ENCODE measurements at places on chromosomes 16 and 17. TPM values are rescaled to one million over a fixed set of nuclear protein-coding genes. Genes with fewer than 3 reads are reported as not detected.

The CSH1 gene
- 2.3 TPM for total RNA-seq

The SEPTIN12 gene
- total RNA-seq: not detected

The ARL5C gene
- 3.7 TPM for total RNA-seq

The USH1G gene
- 0.09 TPM for total RNA-seq

The PRMT7 gene
- 57.9 TPM for total RNA-seq

The SOST gene
- total RNA-seq: 0.14 TPM

DNA sequence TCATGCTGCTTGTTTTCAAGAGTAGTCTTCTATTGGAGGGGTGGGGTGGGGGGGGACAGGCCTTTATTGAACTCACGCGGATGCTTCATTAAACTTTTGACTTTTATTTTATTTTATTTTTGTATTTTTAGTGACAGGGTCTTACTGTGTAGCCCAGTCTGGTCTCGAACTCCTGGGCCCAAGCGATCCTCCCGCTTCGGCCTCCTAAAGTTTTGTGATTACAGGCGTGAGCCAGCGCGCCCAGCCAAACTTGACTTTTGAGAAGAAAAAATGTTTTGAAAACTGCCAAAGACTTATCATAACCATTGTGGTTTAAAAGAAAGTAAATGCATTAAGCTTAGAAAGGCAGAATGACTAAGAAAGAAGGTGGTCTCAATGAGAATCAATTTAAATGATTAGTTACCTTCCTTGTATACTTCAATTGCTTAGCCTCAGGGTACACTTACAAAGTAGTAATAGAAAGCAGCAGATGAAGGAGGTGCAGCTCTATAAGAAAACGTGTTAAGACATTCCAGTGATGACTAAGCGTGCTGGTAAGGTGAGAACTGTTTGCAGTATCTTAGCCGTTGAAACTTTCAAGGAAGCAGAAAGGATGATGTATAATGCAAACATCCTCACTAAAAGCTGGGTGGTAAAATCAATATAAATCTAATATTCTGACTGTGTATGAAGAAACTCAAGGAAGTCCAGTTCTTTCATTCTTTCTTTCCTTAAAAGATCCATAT is 1.2 kb downstream of the AP2B1 start:
- H3K36me3 ChIP-seq: no peaks in the 10 kb centered on the region
- no peak overlapping the region for H3K27ac ChIP-seq
- peaks cover 5% of the 10 kb centered on the region for H3K27me3 ChIP-seq

GRCh38 chr16:79800016-79800608 is 199.6 kb upstream of the MAF start:
- no peaks in the 10 kb centered on the region for H3K27me3 ChIP-seq
- no peak overlapping the region for H3K27ac ChIP-seq
- peaks cover 5% of the 10 kb centered on the region for H3K4me1 ChIP-seq
- no peak overlapping the region for H3K4me3 ChIP-seq

GRCh38 chr17:58331815-58332777 is 3.5 kb upstream of the TSPOAP1 start:
- peak overlapping the region; percentile 100 for H3K27ac ChIP-seq
- peaks cover 24% of the 10 kb centered on the region for H3K36me3 ChIP-seq
- DNase-seq: peak; percentile 97
- peak overlapping the region; percentile 98 for H3K4me3 ChIP-seq
- peaks cover 4% of the 10 kb centered on the region for H3K27me3 ChIP-seq

The COPZ2 gene
- total RNA-seq: 5.5 TPM

- H3K27ac ChIP-seq: no peak overlapping the region
- peaks cover 34% of the 10 kb centered on the region for H3K4me1 ChIP-seq
- no peaks in the 10 kb centered on the region for H3K36me3 ChIP-seq
- no peak for DNase-seq
- no peak overlapping the region for H3K4me3 ChIP-seq
Observed at GRCh38 chr17:36940313-36941264, 3.3 kb downstream of the LHX1 start.

GRCh38 chr16:53982631-53983042 is 278.7 kb downstream of the FTO start:
- no peaks in the 10 kb centered on the region for H3K4me1 ChIP-seq
- no peaks in the 10 kb centered on the region for H3K27me3 ChIP-seq

DNA sequence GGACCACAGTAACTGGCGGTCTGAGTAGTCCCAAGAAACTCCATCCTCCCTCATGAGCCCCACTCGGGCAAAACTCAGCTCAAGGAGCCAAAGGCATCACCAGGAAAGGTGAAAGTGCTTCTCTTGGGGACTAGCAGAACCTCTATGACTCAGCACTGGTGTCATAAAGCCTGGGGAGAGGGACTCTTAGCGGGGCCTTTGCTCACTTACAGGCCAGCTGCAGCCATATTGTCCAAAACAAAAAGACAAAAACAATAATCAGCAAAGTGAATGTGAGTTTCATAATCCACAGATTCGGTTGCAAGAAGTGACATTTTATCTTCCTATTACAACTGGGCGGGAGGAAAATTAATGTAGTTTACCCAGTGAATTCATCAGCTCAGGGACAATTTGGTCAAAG is at the start of gene TEKT5:
Gene TEKT5, minus strand, starts transcription at position 101 of the 400 bp plus-strand sequence. Its CDS starts 57 bp downstream, at position 44.
- DNase-seq: no peak
- no peaks in the 10 kb centered on the region for H3K4me1 ChIP-seq
- no peak within 1 kb of the TSS for H3K27ac ChIP-seq
- H3K27me3 ChIP-seq: no peaks in the 10 kb centered on the region
- H3K36me3 ChIP-seq: no peaks in the 10 kb centered on the region
- H3K4me3 ChIP-seq: no peak within 1 kb of the TSS

- H3K4me3 ChIP-seq: no peak overlapping the region
- DNase-seq: no peak
- no peak overlapping the region for H3K27ac ChIP-seq
- no peaks in the 10 kb centered on the region for H3K36me3 ChIP-seq
- H3K27me3 ChIP-seq: peaks cover 26% of the 10 kb centered on the region
Observed at GRCh38 chr16:1290063-1290501, 19.4 kb upstream of the UBE2I start.

DNA sequence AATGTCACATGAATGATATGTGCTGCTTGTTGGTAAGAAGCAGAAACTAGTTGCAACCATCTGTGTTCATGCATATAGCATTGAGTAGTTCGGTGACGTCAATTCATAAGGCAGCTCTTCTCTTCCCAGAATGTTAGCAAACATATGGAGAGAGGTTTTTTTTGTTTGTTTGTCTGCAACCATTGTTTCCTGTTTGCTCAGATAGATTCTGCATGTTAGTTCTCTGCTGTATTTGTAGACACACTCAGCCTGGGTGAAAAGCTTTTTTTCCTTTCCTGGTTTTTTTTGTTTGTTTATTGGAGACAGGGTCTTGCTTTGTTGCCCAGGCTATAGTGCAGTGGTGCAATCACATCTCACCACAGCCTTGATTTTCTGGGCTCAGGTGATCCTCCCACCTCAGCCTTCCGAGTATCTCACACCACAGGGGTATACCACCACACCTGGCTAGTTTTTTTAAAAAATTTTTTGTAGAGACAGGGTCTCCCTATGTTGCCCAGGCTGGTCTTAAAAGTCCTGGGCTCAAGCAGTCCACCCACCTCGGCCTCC is 16.7 kb downstream of the WSB1 start:
- no peak overlapping the region for H3K4me3 ChIP-seq
- H3K27ac ChIP-seq: no peak overlapping the region
- H3K27me3 ChIP-seq: no peaks in the 10 kb centered on the region

DNA sequence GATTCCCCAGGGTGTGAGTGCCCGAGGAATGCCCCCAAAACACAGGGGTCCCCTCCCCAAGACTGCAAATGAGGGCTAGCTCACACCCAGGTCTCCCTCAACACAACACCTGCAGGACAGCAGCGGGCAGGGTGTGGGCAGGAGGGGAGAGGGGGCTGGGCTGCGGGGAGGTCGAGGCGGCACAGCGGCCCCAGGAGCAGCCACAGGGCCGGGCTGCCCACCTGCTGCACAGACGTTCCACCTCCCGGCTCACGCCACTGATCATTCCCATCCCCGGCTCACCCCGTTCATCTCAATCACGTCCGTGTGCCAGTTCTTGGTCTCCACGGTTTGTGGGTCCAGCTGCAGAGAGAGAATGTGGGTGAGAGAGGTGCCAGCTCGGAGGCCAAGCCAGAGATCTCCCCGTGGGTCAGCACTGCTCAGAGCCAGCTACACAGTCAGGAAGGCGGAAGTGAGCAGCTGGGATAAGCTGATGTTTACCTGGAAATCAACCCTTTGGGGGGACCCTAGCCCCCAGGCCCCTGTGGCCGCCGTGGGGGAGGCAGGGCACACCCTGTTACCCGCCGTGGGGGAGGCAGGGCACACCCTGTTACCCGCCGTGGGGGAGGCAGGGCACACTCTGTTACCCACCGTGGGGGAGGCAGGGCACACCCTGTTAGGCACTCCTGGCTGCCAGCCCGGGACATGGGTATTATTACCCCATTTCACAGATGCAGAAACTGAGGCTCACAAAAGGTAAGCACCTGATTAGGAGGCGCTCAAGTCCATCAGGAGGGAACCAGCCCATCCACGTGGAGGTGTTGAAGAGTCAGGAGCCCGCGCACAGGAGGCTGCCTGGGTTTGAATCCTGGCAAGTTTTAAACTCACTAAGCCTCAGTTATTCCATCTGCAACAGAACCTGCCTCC is 16.1 kb downstream of the TIMM22 start:
- no peaks in the 10 kb centered on the region for H3K27me3 ChIP-seq
- H3K4me1 ChIP-seq: peaks cover 4% of the 10 kb centered on the region
- no peak for DNase-seq

- no peak for DNase-seq
- no peaks in the 10 kb centered on the region for H3K4me1 ChIP-seq
Observed at GRCh38 chr17:54860617-54861470, 39.8 kb upstream of the TOM1L1 start.

- no peak for DNase-seq
- H3K36me3 ChIP-seq: no peaks in the 10 kb centered on the region
- H3K4me1 ChIP-seq: peaks cover 7% of the 10 kb centered on the region
- no peak overlapping the region for H3K4me3 ChIP-seq
- no peak overlapping the region for H3K27ac ChIP-seq
Observed at GRCh38 chr17:59416184-59416583, 84.7 kb downstream of the YPEL2 start.

- peaks cover 2% of the 10 kb centered on the region for H3K27me3 ChIP-seq
- no peaks in the 10 kb centered on the region for H3K36me3 ChIP-seq
- no peaks in the 10 kb centered on the region for H3K4me1 ChIP-seq
- H3K4me3 ChIP-seq: no peak overlapping the region
Observed at GRCh38 chr17:77908501-77908900, 50.0 kb upstream of the TNRC6C start.
